ENCODE measurements at places on chromosomes 1 and 21. TPM values are rescaled to one million over a fixed set of nuclear protein-coding genes. Genes with fewer than 3 reads are reported as not detected.

DNA sequence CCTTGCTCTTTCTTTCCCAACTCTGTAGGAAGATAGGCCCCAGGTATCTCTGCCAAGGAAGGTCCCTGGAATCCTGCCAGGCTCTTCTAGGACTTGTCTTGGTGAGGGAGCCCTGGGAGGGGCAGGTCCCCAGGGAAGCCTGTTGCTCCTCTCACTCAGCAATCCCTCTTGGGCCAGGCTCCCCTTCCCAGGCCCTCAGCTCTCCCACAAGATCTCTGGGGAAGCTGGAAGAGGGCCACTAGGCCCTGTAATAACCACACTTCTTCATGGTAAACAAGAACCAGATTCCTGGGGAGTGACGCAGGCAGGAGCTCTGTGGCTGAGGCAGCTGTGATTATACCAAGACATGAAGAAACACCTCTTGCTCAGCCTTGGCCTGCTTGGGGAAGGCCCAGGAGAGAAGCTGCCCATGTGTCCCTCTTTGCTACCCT lies 9.9 kb upstream of the MAPKAPK2 start:
- no peaks in the 10 kb centered on the region for H3K27me3 ChIP-seq
- peaks cover 27% of the 10 kb centered on the region for H3K4me1 ChIP-seq
- DNase-seq: peak; percentile 83
- H3K27ac ChIP-seq: peak overlapping the region; percentile 56

DNA sequence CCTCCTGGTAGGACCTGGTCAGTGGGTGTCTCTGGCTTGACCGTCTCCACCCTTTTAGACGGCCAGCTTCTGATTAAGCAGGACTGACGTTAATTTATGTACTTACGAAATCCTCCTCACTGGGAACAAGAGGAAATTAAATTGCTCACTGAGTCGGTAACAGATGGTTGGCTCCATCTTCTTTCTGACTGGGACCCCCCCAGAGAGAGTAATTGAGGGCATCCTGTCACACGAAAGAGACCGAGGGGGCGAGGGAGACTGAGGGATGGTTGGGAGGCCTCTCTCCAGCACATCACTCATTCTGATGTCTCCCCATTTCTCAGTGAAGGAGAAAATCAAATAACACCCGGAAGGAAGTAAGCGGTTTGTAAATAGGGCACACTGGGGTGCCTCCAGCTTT lies 104.8 kb downstream of the OMA1 start:
- H3K4me3 ChIP-seq: no peak overlapping the region
- no peaks in the 10 kb centered on the region for H3K4me1 ChIP-seq
- H3K27ac ChIP-seq: no peak overlapping the region
- no peaks in the 10 kb centered on the region for H3K27me3 ChIP-seq

Gene TMCO1
- 78.6 TPM for total RNA-seq

DNA sequence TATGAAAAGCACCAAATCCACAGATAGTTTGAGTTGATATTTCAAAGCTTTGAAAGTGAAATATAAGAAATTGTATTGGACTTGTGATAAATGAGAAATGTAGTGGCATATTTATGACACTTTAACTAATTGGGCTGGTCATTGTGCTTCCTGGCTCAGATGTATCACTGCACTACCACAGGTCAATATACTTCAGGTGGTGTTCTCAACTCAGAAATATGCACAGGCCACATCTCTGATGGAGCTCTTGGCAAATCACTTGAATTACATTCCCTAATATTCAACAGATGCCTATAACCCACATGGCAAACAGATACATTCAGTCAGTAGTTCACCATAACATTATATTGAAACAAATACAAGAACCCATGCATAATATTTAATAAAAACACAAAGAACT lies 209.6 kb downstream of the LYPLAL1 start:
- DNase-seq: no peak
- no peaks in the 10 kb centered on the region for H3K4me1 ChIP-seq
- H3K27me3 ChIP-seq: no peaks in the 10 kb centered on the region
- no peak overlapping the region for H3K4me3 ChIP-seq
- no peaks in the 10 kb centered on the region for H3K36me3 ChIP-seq
